ENCODE measurements at places on chromosomes 6 and 20.

DNA sequence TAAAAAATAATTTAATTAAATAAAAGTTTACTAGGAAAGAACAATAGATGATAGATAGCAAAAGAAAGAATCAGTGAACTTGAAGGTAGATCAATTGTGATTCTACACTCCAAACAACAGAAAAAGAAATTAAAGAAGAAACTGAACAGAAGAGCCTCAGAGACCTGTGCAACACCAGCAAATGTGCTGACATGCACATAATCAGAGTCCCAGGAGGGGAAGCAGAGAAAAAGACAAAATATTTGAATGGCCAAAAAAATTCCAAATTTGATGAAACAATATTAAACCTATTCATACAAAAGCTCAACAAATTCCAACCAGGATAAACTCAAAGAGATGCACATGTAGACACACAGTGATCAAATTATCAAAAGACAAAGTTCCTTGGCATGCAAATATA is 267.5 kb upstream of the OPRM1 start:
- no peak for DNase-seq

- DNase-seq = no peak
Observed at GRCh38 chr6:27078734-27079357, 168.7 kb upstream of the PRSS16 start.

DNA sequence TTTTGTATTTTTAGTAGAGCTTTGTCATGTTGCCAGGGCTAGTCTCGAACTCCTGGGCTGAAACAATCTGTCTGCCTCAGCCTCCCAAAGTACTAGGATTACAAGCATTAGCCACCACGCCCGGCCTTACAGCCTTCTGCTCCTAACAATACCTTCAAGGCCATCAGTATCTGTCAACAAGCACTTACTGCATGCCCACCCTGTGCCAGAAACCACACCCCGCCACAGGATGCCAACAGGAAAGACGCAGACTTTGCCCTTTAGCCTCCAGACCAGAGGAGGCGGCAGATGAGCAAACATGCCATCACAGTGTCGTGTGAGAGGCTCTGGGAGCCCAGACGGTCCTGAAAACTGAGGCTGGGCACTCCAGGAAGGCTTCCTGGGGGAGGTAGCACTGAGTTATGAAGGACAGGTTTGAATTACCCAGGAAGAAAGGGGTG is 34.7 kb upstream of the TGM3 start:
- no peak for DNase-seq

GRCh38 chr20:57467742-57468141 is 57.2 kb downstream of the CTCFL start:
- DNase-seq = no peak

- no peak for DNase-seq
Observed at GRCh38 chr6:158832026-158832425, 12.9 kb upstream of the EZR start.

DNA sequence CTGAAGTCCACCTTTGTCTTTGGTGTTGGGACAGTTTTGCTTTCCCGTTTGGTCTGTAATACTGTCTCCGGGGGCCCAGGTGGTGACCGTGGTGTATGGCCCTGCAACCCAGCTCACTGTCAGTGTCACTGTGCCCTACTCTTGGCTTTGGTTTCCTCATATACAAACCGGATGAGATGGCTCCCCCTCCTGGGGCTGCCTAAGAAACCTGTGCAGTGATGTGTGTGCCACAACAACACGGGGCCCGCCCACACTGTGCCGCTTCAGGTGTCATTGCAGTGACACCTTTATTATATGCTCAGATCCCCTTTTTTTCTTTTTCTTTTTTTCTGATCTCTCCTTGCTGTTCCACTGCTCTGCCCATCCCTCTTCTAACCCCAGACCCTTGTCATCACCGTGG is 73.9 kb downstream of the RAMACL start:
- DNase-seq = no peak

GRCh38 chr20:9493803-9494202 is 20.6 kb upstream of the LAMP5 start:
- DNase-seq = no peak

GRCh38 chr6:41441598-41442351 is 104.4 kb upstream of the FOXP4 start:
- DNase-seq = no peak

DNA sequence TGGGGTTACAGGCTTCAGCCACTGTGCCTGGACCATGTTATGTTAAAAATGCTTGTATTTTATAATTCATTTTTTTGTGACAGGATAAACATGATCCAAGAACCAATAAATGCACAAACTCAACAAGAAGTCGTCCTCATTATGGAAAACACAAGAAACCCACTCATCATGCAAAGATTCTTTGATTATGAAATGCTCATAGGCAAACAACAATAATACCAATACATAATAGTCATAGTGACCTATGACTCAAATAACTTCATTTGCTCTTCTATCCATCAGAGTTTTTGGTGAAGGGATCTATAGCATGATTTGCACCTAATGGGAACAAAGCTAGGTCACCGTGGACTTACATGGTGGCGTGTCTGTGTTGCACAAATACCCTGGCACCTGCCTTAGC is 217.1 kb upstream of the THEMIS start:
- DNase-seq = no peak

DNA sequence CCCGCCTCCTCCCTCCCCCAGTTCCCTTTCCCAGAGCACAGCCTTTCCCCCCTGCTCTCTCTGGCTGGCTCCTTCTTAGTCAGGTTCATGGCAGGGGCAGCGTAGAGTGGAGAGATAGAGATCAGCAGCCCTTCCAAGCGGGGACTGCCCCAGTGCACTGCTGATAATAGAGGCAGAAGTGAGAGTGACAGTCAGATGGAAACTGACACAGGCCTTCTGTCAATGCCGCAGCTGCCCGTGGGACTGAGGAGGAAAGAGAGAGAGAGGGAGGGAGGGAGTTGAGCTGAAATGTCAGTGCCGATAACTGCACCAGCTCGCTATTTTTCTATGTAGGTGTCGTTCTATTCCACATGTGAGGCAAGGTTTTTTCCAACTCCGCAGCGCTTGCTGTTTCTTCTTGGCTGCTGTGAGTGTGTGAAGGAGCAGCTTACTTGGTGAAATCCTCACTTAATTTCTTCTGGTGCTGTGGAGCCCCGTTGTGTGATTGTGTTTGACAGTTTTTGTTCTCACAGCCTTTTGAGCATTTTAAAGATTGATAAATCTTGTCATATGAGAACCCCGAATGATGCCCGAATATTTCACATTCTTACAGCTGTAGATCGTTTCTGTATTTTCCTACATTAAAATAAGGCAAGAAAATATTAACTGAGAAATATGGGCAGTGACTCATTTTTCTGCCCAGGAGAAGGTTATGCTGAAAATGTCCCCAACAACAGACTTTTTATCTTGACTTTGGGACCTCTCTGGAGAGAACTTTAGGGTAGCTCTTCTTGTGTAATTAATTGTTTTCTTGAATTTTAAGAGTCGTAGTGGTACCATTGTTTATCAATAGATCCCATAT is 386.4 kb upstream of the MMS22L start:
- DNase-seq = no peak

DNA sequence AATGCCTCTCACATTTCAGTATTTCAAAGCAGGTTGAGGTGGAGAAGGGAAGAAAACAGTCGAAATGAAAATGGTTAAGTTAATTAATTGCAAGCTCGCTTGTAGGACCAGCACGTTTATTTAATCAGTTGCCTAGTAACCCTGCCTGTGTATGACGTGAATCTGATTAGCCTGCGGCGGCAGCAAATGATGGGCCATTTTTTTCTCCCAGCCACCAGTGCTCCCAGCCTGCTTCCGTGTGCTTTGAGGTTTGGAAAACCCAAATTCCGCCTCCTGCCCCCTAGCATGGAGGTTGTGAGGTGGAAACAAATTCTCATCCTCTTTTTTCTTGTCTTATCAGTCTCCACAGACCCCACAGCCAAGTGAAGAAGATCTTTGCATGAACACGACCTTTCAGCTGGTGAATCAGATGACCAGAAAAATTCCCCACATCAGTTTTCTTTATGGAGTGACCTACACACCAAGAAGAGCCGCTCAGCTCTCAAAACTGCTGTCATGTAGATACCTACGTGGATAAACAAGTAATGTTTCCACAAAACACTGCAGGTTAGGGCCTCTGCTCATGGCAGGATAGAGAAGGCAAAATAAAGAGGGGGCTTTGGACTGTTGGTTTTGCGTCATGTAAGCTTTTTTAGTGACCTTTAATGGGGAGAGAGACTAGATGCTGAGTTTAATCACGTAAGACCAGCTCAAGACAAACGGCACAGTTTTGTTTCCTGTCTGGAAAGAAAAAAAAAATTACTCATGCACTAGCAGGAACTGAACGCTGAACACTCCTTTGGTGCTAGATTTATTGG is 572.9 kb upstream of the NOX3 start:
- no peak for DNase-seq

- DNase-seq = no peak
Observed at GRCh38 chr6:33952016-33952415, 148.2 kb upstream of the MLN start.

GRCh38 chr6:51972659-51973058 is 114.8 kb downstream of the PKHD1 start:
- no peak for DNase-seq

DNA sequence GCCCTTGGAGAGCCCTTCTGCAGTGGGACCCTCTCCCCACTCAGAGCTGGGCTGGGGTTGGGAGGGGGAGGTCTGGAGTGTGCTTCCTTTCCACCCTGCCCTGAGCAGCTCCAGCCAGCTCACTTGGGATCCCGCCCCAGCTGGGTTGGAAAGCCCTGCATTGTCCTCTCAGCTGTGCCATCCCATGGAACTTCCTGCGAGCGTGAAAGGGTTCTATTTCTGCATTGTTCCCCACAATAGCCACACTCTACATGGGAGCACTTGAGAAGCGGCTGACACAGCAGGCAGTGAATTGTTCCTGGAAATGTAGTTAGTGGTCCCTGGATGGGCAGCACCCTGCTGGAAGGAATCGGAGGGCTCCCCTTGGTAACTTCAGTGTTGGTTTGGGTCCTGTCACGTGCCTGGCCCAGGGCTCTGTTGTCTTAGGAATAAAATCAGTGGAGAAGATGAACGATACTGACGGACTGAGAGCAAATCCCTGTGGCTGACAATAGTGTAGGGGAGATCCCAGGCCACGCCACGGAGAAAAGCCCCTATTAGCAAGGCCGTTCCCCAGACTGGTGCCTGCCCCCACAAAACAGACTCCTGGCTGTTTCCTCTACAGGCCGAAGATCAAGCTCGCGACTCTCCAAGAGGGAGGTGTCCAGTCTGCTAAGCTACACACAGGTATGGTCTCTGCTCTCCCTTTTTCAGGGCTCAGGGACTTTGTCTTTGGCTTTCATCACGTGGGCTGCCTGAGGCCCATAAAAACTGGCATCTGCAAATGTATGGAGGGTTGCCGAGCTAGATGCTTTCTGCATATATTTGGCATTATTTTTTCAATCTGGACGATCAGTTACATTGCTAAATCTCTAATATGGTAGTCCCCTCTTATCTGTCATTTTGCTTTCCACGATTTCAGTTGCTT is 18.8 kb downstream of the DNMT3B start:
- DNase-seq = no peak

DNA sequence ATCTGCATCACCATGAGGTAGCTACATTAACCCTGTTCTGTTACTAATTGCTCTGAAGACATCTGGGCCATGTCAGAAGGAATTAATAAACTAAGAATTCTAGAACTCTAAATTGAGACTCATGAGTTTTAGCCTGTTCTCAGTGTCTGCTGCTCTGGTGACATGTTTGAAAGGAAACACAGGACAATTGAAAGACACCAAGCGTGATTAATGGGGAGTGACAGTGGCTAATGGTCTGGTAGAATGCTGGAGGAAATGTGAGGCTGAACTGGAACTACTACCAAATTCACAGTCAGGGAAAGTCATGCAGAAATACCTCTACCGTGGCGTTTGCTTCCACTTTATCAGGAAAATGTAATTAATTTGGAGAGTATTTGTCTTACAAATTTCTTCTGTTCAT is 140.0 kb downstream of the TBC1D7 start:
- DNase-seq = no peak

DNA sequence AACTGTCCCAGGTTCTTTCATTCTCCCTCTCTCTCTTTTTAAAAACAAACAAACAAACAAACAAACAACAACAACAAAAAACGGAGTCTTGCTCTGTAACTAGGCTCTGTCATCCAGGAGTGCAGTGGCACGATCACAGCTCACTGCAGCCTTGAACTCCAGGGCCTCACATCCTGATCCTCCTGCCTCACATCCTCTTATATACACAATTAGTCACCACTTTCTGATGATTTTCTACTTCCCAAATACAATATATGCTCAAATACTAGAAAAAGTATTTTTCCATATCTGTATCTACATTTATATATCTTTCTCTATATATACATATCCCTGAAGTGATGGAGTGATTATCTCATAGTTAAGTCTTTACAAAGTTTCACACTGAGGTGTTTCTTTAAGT is 170.7 kb downstream of the EPHA7 start:
- DNase-seq = no peak

DNA sequence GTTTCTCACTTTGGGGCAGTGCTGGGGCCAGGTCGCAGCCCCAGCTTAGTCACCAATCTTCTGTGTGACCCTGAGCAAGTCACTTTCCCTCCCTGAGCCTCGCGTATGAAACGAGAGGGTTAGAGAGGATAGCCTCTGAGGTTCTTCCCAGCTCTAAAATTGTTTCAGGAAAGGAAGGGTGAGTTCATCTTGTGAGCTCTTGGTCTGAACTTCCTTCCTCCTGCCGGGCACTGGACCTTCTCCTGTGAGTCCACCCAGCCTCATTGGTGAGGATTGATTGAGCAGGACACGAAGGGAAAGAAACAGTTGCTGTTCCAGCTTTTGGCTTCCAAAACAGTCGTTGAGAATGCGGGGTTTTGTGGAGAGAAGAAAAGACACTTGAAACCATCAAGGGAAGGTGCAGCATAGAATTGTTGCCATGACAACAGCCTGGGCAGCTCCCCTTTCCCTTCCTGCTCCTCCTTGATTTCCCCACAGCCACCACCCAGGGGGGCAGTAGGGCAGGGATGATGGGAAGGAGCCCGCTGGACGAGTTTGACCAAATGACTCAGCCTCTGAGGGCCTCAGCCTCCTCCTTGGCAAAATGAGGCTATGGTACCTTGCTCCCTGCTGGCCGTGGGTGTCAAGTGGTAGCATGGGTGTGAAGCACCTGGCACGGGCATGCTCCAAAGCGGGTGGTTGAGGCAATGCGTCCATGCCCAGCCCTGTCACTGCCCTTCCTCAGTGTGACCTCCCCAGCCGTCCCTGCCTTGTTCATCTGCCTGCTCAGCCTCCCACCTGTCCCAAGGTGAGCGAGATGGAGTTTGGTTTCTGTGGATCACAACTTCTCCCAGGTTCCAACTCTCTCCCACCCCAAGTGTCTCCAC is 107.8 kb downstream of the CDC5L start:
- no peak for DNase-seq

DNA sequence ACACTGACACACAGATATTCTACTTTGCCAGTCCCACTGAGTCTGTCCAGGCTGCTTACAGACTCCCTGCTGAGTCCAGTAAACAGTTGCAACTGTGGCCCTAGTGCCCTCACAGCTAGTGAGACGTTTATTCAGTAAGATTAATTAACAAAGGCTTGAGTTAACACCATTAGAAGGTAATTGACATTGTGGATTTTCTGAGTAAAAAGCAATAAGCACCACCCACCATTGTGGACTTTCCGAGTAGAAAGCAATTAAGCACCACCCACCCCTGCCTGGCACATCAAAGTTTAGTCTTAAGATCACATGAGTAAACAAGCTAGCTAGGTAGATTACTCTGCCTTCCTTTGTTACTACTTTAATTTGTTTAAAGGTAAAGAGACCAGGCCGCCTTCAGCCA is 408.6 kb upstream of the IMPG1 start:
- no peak for DNase-seq

- DNase-seq = no peak
Observed at GRCh38 chr6:7914311-7914710, 3.7 kb upstream of the TXNDC5 start.

- DNase-seq = no peak
Observed at GRCh38 chr6:138157986-138158638, 3.6 kb upstream of the ARFGEF3 start.

GRCh38 chr6:158269657-158270056 is 42.6 kb upstream of the TULP4 start:
- DNase-seq = no peak

Measured in progenitor cell of endocrine pancreas (in vitro differentiated cells).